ENCODE measurements at places on chromosomes 12 and 14. TPM values are rescaled to one million over a fixed set of nuclear protein-coding genes. Genes with fewer than 3 reads are reported as not detected.

PLCZ1 gene
- not detected for total RNA-seq

NEUROD4 gene
- not detected for total RNA-seq

- no peak for DNase-seq
Measured at GRCh38 chr12:107581619-107582015, 104.0 kb upstream of the PWP1 start.

TC2N gene
- 121 TPM for total RNA-seq

SSTR1 gene
- total RNA-seq: 2.8 TPM

DNA sequence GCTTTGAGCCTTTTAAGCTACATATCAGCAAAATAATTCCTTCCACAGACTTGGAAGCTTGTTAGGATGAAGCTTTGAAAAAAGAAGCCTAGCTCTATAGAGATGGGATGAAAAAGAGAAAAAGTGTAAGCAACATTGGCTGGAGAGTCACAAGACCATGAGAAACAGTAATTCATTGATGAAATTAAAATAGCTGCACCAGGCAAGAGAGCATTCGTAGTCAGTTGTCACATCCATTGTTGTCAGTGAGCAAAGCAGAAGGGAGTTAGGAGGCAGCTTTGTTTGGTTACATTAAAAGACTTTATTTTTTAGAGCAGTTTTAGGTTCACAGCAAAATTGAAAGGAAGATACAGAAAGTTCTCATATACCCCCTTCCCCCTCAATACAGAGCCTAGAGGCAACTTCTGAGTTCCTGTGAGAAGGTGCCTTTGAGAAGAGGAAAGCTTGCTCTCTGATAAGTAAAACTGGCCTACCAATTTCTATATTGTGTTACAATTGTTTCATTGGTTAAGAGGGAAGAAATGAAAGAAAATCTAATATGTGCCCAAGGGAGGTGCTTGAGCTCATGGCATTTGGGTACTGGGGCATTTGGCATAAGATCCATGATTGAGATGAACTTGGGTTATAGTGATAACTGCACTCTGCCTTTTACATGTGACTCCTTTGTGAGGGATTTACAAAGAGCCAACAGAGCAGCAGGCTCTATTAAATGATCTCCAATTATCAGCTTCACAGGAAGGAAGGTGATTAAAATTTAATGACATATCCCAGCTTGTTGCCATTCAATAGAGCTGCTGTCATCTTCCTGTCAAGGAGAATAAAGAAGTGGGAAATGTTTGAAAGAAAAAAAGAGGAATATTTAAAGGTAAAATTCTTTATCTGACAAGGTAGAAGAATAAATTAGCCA, 361.3 kb upstream of the TMTC1 start:
- no peak for DNase-seq

- DNase-seq: no peak
Measured at GRCh38 chr14:88482524-88482923, 72.3 kb downstream of the PTPN21 start.
